ENCODE measurements at places on chromosomes 13 and 19.

GRCh38 chr19:49930483-49931011, 1.2 kb upstream of the NUP62 start:
- no peak for DNase-seq

GRCh38 chr13:112702341-112702985, 12.6 kb downstream of the ATP11A start:
- no peak for DNase-seq

GRCh38 chr13:71828117-71828516, 38.9 kb downstream of the DACH1 start:
- DNase-seq = no peak

DNA sequence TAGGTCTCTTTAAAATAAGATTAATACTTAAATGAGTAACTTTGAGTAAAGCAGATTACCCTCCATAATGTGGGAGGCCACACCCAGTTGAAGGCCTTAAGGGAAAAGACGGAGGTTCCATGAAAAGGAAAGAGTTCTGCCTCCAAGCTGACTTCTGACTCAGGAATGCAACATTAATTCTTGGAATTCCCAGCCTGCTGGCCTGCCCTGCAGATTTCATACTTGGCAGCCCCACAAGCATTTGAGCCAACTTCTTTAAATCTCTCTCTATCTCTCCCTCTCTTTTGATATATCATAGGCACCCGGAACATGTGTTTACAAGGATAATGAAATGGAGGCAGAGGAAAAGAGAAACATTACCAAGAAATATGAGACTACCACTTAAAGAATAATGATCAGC, 902.3 kb upstream of the MIR17HG start:
- no peak for DNase-seq

GRCh38 chr13:22594041-22594440, 586.7 kb upstream of the SGCG start:
- no peak for DNase-seq

All from T-helper 1 cell (primary cell).